HFFc6 (cell line): ENCODE measurements at places on chromosomes 6 and 20. TPM values are rescaled to one million over a fixed set of nuclear protein-coding genes. Genes with fewer than 3 reads are reported as not detected.

APMAP gene
- total RNA-seq: 126 to 138 TPM (median 128 TPM) in 3 replicates

DNA sequence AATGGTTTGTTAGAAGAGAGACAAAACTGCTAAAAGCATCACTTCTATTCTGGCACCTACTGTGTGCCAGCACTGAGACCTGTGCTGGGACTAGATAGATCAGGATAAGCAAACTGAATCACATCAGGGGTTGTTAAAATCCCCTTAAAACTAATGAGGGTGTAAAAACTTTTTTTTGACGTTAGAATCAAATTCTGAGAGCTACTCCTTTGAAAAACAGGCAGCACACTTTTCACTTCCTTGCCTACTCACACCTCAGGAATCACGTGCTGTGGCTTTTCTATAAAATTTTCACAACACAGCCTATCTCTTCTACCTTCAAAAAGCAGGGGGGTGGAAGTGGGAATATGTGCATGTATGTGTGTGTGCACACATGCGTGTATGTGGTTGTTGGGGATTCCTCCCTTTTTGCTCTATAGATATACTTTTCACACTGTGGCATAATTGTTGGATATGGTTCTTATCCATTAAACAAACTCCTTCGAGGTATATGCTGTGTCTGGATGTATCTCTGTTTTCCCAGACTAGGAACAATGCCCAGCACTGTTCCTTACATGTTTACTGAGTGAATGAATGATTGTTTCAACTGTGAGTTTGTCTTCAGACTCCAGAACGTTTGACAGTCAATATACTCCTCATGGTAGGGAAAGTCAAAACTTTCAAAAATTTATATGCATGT is 105.4 kb downstream of the FYN start:
- H3K36me3 ChIP-seq: peaks cover 10% of the 10 kb centered on the region
- H3K4me3 ChIP-seq: no peak overlapping the region
- no peak overlapping the region for H3K27ac ChIP-seq
- peaks cover 46% of the 10 kb centered on the region for H3K4me1 ChIP-seq

DNA sequence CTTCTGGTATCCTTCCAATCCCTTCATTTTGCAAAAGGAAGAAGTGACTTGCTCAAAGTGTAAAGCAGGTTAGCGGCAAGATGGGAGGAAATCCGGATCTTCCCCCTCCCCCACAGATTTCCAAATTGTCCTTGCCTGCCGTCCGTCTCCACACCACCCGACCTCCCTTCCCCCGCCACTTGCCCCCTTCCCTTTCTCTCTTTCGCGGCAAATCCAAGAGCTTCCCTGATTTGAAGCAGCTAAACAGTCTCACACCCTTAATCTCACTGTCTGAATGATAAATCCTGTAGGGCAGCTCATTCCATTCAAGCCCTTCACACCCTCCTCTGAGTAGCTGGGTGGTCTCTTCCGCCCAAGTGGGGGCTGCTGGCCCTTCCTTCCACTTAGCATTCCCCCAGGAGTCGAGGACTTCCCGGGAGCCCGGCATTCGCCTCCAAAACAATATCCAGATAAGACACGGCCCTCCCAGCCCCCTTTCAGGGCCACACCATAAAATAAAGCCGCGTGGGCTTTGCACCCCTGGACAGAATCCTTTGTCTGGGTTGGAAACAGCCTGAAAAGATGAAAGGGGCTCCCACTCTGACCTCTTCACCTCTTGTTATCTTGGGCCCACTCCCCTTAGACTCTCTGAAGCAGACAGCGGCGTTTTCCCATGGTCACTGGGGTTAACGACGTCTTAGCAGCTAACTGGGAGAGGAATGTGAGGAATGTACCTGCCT is 44.0 kb upstream of the PIM1 start:
- no peak overlapping the region for H3K4me3 ChIP-seq
- H3K27ac ChIP-seq: no peak overlapping the region
- DNase-seq: no peak
- H3K36me3 ChIP-seq: no peaks in the 10 kb centered on the region
- no peaks in the 10 kb centered on the region; the same call in 1 of the 2 replicates for H3K27me3 ChIP-seq
- peaks cover 48% of the 10 kb centered on the region for H3K4me1 ChIP-seq

DNA sequence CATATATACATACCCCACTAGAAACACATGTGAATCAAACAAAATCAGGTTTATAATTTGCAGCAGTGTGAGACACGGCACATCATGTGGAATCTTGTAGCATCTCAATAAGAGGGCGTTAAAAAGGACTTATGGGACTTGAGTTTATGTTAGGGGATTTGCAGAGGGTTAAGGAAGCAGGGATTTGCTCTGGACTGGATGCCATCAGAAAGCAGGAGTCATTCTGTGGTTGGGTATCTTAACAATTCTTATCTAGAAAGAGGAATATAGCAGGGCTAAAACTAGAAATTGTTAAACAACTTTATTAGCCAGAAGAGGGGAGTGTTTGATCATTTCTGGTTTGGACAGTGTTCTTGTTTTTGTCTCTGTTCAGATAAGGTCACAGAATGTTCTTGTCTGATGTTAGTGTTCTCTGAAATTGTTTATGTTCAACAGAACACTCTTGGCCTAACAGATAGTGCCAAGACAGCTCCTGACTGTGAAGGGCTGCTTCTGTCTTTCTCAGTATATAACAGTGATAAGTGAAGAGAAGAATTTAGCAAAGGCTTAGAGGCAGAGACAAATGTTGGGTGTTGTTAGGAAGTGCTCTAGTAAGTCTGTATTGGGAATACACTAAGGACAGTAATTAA is 39.2 kb downstream of the LIN28B start:
- H3K4me3 ChIP-seq: no peak overlapping the region
- no peaks in the 10 kb centered on the region for H3K36me3 ChIP-seq
- peak; percentile 6 for DNase-seq
- no peak overlapping the region for H3K27ac ChIP-seq

TMEM244 gene
- total RNA-seq: not detected in 3 replicates
